ENCODE measurements at places on chromosomes 5 and 9.

GRCh38 chr5:122727112-122727541, 47.8 kb upstream of the SNX2 start:
- DNase-seq, result no peak

GRCh38 chr5:146101646-146102045, 3.7 kb downstream of the PLAC8L1 start:
- DNase-seq, result no peak

GRCh38 chr5:38607396-38607795, 51.0 kb upstream of the LIFR start:
- DNase-seq, result no peak

DNA sequence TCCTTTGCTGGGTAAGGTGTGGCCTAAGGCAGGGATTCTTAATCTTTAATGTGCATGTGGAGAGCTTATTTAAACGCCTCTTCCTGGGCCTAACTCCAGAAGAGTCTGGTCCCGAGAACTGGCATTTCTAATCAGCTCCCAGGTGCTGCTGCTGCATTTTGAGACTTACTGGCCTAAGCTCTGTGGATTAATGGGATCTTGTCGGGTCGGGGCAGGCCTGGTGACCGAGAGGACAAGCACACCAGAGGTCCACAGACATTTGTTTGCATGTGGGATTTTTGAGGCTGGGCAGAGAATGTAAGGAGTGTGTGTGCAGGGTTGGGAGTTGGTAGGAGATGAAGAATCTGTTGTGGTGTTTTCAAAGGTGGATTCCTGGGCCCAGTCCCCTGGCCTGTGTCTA, 95.0 kb upstream of the DAP start:
- DNase-seq, result no peak

GRCh38 chr5:173303878-173304590, 24.2 kb downstream of the STC2 start:
- DNase-seq, result no peak

DNA sequence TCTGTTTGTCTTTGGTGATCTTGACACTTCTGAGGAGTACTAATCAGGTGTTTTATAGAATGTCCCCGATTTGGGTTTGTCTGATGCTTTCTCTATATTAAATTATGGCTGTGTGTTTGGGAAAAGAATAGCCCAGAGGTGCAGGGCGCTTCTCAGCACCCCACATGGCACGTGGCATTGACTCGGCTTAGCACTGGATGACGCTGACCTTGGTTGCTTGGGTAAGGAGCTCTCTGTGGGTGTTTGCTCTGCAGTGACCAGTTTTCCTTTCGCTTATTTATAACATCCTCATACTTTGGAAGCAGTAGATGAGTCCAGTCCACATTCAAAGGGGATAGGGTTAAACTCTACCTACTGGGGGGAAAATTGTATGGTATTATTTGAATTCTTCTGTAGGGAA, 12.5 kb upstream of the FAM120AOS start:
- DNase-seq, result no peak

- DNase-seq, result no peak
Observed at GRCh38 chr5:5512543-5512942, 90.1 kb downstream of the ICE1 start.
